ENCODE measurements at places on chromosomes 16 and 17. TPM values are rescaled to one million over a fixed set of nuclear protein-coding genes. Genes with fewer than 3 reads are reported as not detected.

DNA sequence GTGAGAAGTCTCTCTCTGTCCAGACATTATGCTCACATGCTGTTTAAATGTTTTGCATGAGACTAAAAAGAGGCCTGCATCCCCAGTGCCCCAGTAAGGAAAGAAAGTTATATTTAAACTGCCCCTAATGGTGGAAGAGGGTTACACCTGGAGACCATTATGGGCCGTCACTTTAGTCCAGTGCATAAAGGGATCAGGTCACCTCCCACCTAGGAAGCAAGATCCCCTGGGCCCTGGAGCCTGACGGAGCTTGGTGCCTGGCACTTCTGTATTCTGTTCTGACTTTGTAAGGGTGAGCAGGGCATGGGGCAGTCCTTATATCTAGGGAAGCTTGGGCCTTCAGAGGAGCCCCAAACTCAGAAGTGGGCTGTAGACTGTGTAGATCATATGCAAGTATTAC is 67.9 kb downstream of the CPPED1 start:
- DNase-seq = no peak

ETV4 gene
- 0.46 TPM for total RNA-seq

CFAP97D1 gene
- not detected for total RNA-seq

ZPBP2 gene
- not detected for total RNA-seq

GRCh38 chr17:38735161-38735997 is 5.2 kb downstream of the CISD3 start:
- peak; percentile 68 for DNase-seq

DNA sequence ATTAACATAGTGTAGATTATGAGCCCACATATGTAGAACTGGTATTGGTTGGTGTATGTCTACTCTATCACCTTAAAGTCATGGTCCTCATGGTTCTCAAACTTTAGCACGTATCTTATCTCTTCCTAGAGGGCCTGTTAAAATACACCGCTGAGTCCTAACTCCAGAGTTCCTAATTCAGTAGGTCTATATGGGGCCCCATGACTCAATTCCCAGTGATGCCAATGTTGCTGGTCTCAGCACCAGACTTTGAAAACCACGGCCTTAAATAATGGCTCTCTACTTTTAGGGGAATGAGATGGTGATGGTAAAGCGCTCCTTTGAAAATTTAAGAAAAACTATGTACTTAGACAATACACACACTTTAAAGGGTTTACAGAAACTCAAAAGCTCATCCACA is 36.6 kb downstream of the SMURF2 start:
- no peak for DNase-seq

- peak; percentile 35 for DNase-seq
Measured at GRCh38 chr17:7886227-7887037, 2.2 kb upstream of the CHD3 start.

DNA sequence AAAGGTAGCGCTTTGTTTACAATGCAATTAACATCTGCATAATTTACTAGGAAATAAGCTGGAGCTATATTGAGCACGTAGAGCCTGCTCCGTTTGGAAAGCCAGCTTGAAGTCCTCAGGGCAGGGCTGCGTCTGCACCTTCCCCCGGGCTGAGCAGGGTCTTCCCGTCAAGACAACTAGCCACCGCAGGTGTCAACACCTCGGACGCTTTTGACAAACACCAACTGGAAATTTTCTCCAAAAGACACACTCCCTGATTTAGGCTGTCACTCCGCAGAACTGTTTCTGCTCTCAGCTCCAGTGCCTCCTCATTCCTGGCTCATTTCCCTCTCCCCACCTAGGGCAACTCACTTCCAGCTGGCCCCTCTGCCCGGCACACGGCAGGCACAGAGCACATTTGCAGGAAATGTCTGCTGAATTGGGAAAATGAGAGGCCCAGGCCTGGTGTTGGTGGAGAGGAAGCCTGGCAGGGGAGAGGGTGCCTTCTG is 170.3 kb downstream of the MAF start:
- no peak for DNase-seq

DNA sequence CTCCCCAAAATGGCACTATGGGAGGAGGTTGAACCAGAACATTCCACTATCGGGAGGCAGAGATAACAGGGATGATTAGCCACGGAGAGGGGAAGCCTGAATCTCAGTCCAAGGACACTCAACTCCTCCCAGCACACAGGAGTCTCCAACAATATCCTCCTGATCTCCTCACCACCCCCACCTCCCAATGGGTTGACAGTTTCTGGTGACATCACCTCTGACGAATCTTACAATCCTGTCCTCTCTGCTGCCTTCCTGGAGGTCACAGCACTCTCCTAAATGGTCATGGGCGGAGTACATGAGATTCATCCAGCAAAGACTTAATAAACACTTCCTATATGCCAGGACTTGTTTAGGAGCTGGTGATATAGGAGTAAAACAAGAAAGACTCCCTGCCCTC is 80.9 kb downstream of the SLC6A2 start:
- no peak for DNase-seq

MSLN gene
- not detected for total RNA-seq

TBX4 gene
- not detected for total RNA-seq

MTSS2 gene
- total RNA-seq = 2.2 TPM

- no peak for DNase-seq
Measured at GRCh38 chr16:14050291-14051027, 20.7 kb upstream of the MRTFB start.

DNA sequence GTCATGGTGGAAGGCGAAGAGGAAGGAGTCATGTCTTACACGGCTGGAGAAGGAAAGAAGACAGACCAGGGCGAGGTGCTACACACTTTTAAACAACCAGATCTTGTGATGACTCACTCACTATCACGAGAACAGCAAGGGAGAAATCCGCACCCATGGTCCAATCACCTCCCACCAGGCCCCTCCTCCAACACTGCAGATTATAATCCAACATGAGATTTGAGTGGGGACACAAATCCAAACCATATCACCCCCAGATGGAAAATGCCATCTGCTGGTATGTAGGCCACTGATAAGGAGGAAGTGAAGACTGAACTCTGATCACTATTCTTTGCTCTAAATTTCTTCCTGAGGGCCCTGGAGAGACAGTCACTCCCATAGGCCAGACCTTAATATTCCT is 7.5 kb upstream of the ITGAX start:
- DNase-seq = no peak

DNA sequence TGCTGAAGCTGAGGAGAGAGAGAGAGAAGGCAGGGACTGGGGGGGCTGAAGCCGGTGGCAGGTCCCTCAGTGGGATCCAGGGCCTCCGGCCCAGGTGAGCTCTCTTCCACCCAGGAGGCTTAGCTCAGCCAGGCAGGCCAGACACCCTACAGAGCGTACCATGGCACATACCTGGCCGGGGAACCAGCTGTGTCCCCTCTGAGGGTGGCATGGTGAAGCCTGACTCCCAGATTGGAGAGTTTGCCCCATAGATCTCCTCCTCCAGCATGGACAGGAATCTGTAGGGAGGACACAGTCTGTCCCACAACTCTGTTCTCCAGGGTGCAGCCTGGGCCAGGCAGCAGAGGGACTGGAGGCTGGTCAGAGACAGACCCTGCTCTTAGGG is 3.0 kb downstream of the KAT2A start:
- DNase-seq = no peak

SLC12A3 gene
- total RNA-seq = not detected

DPEP3 gene
- 1.5 TPM for total RNA-seq

ZSCAN10 gene
- 0.56 TPM for total RNA-seq

ITGB4 gene
- total RNA-seq = 1.5 TPM

DNA sequence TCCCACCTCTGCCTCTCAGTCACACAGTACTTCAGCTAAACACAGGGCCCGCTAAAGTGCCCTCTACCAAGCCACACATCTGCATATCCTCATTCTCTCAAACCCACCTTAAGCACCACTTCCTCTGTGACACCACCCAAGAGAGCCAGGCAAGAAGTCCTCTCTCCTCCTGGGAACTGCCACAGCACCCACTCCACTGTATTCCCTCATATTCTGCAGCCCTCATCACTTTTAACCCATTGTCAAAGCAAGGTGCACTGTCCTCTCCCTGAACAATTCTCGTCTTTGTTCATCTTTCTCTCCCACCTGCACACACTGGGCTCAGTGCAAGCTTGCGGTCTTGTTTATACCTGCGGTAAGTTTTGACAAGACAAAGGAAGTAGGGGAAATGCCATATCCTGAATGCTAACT is 13.6 kb downstream of the CHD9 start:
- no peak for DNase-seq
